Fibroblast of skin of abdomen (primary cell): ENCODE measurements at places on chromosomes 7 and 10.

GRCh38 chr7:28900311-28900710, 57.8 kb downstream of the TRIL start:
- no peak for DNase-seq

- DNase-seq: no peak
Measured at GRCh38 chr10:27258492-27258837, 17.9 kb upstream of the ACBD5 start.

DNA sequence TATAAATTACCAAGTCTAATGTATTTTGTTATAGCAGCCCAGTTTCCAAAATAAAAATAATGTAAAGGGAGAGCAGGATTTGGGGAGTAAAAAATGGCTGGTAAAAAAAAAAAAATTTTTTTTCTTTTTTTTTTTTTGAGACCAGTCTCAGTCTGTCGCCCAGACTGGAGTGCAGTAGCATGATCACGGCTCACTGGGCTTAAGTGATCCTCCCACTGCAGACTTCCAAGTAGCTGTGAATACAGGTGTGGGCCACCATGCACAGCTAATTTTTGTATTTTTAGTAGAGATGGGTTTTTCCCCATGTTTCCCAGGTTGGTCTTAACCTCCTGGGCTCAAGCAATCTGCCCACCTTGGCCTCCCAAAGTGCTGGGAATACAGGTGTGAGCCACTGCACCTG, 4.8 kb upstream of the LSM8 start:
- DNase-seq: no peak

- no peak for DNase-seq
Measured at GRCh38 chr10:69295027-69295636, 16.8 kb downstream of the HK1 start.

DNA sequence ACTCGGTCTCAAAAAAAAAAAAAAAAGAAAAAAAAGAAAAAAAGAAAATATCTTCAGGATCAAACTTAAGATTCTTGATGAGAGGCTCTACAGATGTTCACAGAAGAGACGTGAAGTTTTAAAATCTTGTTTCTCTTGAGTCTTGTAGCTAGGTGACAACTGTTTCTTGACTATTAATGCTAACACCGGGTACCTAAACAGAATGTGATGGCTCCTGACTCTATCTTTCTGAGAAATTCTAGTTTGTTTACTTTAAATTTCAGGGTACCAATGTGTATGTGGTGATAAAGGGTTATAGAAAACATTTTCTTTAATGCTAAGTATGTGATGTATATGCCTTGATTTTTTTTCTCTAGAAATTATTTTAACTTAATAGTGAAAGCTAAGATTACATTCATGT, 61.0 kb downstream of the DAGLB start:
- no peak for DNase-seq
